ENCODE measurements at places on chromosomes 1 and 21.

GRCh38 chr1:153490272-153491051, 30.0 kb upstream of the S100A7 start:
- no peak for DNase-seq

DNA sequence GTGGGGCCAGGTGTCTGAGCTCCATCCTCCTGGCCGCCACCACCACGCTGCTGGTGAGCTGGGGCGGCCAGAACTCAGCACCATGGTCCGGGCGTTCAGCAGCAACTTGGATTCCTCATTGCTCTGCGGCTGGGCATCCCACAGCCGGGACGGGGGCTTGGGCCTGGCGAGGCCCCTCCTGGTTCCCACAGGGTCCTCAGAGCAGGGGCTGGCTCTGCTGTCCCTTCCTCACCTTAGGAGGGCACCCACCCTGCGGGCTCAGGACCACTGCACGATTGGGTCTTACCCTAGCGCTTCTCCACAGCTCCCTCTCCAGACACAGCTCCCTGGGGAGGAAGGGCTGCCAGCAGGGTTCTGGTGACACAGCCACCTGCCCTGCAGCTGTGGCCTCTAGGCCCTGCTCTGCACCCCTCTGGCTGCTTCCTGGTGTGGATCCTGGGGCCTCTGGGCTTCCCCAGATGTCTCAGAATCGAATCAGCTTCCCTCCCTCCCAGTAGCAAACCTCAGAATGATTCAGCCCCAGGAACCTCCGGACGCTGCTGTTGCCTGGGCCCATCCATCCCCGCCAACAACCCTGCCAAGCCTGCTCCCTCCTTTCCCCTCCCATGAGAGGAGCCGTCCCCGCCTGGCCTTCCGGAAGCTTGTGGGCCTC, 25.0 kb downstream of the CRYAA start:
- DNase-seq, result peak; percentile 64

DNA sequence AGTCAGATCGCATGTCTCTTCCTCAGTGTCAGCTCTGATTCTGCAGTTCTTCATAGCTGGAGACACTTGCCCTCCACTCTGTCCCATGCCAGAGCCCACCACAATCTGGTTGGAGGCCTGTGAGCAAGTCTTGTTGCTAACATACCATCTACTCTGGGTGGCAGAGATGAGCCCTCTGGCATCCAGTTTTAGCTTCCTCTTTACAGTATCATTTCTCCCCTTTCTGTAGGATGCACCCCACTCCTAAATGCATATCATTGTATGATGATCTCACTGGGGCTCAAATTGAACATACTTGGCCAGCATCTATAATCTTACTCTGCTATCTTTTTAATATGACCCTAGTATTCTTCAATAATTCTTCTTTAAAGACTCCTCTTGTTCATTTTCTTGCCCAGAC, 16.9 kb downstream of the PCNX2 start:
- no peak for DNase-seq

- DNase-seq, result peak; percentile 79
Measured at GRCh38 chr1:218397752-218398339, 52.7 kb downstream of the TGFB2 start.

DNA sequence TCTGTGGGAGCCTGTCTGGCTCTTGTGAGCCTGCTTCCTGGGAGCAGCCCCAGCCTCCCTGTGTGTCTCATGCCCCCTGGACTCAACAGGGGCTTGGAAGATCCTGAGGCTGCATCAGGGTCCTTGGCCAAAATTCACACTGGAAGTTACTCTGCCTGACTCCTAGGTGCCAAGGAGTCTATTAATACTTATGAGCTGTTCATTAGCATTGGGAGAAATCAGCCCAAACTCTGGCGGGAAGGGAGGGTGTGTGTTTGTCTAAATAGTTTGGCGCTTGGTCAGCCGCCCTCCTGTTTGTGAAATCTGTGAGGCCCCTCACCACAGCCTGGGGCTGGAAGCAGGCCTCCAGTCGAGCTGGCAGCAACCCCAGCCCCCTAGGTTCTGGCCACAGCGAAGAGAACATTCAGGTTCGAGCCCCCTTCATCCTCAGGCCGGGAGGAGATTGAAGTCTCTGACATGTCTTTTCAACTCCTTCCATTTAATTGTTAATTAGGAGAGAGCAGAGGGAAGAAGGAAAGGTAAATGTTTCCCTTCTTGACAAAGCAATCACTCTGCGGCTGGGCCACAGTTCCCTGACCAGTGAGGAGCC, 82.1 kb upstream of the F3 start:
- no peak for DNase-seq

All from kidney glomerular epithelial cell (primary cell).